ENCODE measurements at places on chromosomes 11 and 22. TPM values are rescaled to one million over a fixed set of nuclear protein-coding genes. Genes with fewer than 3 reads are reported as not detected.

DNA sequence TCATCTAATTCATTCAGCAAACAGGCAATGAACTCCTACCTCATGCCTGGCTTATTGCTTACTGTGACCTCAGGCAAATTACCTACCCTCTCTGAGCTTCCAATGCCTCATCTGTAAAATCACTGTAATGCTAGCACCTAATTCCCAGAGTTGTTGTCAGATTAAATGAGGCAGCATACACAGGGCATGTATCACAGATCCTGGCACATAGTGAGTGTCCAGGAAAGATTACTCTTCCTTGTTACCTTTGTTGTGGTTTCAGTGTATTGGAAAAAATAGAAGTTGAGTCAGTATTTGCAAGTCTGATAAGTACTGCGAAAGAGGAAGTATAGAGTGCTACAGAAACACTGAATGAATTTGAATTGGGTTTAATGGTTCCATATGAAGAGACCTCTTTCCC is 26.4 kb upstream of the LRRC55 start:
- DNase-seq = no peak

- no peak for DNase-seq
Measured at GRCh38 chr22:19929586-19930550, 11.7 kb upstream of the COMT start.

DNA sequence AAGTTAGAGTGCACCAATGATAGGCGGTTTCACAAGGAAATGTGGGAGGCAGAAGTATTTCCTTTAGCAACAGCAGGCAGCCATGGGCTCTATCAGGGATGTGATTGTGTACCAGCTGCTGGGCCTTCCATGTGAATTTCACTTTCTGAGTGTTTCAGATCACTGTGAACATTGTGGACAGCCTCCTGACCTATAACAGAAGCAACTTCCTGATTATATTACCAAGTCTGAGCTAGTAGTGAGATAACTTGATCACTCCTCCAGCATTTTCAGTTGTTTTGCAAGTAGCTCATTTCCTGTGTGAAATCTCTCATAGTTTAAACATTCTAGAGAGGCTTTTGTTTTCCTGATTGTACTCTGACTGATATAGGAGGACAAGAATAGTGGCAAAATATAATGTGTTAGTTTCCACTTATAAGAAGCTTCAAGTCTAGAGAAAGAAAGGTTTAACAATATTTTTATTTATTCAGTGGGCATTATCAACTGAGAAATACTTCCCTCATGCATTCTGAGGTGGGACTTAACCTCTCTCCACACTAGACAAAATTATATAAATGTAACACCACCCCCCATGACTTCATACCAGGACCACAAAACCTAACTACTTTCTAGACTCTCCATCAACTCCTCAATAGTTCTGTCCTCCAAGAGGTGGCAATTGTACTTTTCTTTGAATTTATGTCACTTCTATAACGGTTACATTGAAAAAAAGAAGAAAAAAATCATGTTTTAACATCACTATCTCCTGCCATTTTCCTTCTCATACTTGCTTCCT is 184.2 kb upstream of the LUZP2 start:
- DNase-seq = no peak

DNA sequence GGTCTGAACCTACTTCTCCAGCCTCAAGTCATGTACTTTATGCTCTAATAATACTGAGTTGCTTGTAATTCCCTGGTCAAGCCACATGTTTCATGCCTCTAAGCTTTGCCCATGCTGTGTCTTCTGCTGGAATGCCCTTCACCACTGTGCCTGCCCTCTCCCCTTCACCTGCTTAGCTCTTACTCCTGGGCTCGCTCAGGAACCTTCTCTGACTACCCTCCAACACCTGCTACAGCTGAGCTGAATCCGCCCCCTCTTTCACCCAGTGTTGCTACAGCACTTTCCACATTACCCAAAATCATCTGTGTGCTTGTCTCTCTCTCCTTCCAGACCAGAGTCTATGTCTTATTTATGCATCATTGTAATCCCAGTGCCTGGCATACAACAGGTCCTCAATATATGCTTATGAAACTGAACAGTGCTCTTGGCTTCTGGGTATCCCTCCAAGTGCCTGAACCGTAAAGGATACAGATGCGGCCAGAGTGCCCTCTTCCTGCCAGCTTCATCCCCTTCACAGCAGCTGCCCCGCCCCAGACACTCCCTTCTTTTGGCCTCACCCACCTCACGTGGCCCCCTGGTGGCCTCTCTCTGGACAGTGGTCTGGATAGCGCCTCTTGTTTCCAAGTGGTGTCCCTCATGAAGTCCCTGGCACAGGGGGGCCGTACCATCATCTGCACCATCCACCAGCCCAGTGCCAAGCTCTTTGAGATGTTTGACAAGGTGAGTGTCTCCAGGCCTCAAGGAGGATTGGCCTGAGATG is 7.1 kb downstream of the ABCG4 start:
- DNase-seq = no peak

DNA sequence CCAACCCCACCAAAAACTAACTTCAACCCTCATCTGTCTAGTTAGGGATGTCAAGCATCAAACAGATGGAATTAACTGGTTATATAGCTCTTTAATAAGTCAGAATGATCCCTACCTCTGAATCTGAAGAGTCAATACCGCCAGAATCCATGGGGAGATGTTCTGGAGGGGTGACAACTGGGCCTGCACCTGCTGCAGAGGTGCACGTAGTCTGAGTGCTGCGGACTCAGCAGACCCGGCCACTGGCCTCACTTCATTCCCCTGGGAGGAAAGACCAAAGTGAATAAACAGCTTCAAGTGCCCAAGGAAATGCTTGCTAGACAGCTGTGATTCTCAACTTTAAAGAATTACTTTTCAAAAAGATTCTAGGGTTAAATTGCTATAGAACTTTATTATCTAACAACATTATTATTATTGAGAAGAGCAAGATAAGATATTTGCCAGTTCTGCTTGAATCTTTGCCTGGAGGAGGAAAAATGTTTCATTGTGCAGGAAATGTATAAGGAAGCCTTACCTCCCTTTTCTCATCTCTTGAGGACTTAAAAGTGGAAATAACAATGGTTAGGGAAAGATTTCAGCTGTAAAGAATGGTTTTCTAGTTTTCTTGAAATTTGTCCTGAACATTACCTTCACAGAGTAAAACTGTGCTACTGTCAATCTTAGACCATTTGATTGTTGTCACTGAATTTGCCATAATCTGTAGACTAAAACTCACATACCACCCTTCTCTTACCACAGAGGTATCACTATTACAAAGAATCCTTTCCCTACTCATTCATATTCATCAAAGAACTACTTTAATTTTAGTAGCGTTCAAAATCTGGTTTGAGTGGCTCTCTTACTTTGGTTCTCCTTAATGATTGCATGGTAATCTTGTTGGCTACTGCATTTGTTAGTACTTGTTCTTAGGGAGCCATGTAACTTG is 4.2 kb downstream of the XBP1 start:
- no peak for DNase-seq

DNA sequence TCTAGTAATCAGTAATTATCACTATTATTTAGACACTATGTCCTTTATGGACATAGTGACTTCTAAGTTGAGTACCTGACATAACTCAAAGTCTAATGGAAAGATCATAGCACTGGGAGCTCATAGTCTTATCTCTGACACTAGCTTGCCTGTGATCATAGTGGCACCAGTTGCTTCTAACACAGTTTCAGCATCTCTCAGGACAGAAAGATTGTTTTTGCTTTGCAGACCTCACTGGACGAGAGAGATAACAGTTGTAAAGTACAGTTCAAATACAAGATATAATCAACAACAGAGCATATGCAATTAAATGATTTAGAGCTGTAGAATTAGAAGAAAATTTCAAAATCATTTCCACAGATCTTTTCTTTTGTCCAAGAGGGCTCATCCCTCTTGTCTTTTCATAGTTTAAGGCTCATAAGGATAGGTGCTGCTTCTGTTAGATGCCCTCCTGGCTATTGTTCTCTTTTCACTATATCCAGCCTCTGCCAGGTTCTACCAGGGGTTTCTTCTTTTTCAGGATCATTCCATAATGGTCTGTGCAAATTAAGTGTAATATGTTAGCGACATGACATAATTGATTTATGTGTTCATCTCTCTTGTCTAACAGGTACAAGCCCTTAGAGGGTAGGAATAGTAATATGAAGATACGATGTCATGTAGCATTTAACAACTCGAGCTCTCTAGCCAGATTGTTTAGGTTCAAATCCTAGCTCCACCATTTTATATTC is 1175.4 kb upstream of the TENM4 start:
- DNase-seq = no peak

GRCh38 chr11:46339816-46340215 is 7.4 kb upstream of the DGKZ start:
- DNase-seq = no peak

- no peak for DNase-seq
Measured at GRCh38 chr22:39306456-39307361, 12.7 kb downstream of the RPL3 start.

DNA sequence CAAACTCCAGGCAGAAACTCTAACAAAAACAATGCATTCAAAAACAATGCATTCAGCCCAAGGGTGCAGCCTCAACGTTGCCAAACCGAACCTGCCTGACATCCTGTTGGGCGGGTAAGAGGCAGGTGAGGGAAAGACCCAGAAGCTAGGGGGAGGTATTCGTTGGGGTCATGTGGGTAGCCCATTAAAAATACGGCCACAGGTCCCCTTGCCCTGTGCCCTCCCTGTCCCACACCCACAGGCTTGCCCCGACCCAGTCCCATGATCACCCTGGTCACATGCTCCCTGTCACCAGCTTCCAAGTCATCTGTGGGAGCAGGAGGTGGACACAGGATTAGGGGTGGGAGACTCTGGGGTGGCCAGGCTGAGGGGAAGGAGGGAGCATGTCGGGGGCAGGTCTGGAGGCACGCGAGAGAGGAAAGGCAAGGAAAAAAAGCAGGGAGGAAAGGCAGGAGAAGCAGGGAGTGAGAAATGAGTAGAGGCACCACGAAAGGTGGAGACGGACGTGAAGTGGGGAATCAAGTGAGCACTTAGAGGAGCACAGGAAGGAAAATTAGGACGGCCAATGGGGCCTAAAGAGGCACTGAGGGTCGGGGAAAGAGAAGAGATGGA is 683 bp downstream of the PLA2G6 start:
- DNase-seq = peak; percentile 36

DNA sequence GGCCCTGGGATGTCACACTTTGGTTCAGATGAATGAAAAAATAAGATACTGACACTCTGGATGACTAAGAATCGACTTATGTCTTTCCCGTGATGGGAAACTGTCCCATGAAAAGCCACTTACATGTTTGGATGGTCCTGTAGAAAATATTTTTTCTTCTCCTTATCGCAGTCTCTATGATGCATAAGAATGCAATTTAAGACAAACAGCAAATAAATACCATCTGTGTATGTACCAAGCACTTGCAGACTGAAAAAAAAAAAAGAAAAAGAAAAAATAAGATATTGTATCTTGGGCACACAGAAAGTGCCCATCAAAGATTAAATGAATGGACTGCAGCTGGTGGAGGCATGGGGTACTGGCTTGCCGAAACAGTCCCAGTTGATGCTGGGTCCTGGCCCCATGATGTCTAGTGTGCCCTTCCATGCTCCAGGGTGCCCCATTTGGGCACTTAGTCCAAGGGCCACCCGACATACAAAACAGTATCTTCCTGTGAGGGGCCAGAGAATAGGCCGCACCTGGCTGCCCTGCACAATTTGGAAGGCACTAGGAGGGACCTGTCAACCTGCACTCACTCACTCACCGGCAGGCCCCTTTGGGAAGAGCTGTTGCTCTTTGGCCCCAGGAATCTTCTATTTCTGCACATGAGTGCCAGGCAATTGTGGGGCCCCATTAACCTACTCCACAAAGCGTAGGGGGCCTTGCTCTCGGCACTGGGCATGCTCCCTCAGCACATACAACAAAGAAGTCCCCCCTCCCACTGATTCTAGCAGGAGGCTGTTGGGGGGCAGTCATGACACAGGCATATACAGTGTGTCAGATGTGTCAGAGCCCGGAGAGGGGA is 2.5 kb upstream of the ZBED4 start:
- no peak for DNase-seq

- DNase-seq = no peak
Measured at GRCh38 chr22:46604306-46604690, 15.9 kb upstream of the GRAMD4 start.

DNA sequence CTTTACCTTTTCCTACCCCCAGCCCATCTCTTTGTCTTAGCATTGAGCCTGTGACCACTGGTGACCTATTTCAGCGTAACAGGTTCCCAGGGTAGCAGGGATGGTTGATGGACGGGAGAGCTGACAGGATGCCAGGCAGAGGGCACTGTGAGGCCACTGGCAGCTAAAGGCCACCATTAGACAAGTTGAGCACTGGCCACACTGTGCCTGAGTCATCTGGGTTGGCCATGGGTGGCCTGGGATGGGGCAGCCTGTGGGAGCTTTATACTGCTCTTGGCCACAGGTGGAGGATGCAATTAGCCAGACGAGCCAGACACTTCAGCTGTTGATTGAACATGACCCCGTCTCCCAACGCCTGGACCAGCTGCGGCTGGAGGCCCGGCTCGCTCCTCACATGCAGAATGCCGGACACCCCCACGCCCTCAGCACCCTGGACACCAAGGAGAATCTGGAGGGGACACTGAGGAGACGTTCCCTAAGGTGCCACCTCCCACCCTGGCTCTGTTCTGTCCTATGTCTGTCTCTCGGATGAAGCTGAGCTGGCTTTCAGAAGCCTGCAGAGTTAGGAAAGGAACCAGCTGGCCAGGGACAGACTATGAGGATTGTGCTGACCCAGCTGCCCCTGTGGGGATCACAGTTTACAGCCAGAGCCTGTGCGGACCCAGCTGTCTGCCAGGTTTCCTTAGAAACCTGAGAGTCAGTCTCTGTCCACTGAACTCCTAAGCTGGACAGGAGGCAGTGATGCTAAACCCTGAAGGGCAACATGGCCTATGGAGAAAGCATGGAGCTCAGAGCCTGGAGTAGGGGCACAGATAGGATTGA is 29.8 kb downstream of the PIK3IP1 start:
- DNase-seq = no peak

GRCh38 chr11:109012991-109013390 is 348.1 kb downstream of the DDX10 start:
- DNase-seq = no peak

DNA sequence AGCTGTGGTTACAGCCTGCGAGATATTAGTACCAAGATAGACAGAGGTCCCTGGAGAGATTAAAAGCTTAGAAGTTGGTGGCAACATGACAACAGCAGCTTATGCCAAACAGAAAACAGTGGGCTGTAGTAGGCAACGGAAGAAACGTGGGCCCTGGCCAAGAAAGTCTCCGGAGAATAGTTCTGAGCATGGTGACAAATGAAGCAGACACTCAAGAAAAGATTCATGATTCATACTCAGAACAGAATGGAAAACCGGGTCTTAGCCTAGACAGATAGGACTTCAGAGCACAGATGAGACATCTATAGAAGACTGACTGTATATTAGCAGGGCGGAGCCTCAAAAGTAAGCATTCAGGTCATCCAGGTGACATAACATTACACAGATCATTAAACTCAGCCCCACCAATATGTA is 727.4 kb downstream of the ETS1 start:
- DNase-seq = no peak

The MYRF gene
- total RNA-seq = 19.3 TPM

The YIF1A gene
- total RNA-seq = 87.5 TPM

The OR5M3 gene
- total RNA-seq = not detected

The BTG4 gene
- total RNA-seq = not detected

The PRSS23 gene
- total RNA-seq = 13.5 TPM

The SHANK2 gene
- 3.5 TPM for total RNA-seq

The OR2AG2 gene
- 0.17 TPM for total RNA-seq

The PCF11 gene
- 55.8 TPM for total RNA-seq

The CALCA gene
- not detected for total RNA-seq

Data from ovary (tissue), 10 donors.